ENCODE measurements at places on chromosomes 1 and 21. TPM values are rescaled to one million over a fixed set of nuclear protein-coding genes. Genes with fewer than 3 reads are reported as not detected.

DNA sequence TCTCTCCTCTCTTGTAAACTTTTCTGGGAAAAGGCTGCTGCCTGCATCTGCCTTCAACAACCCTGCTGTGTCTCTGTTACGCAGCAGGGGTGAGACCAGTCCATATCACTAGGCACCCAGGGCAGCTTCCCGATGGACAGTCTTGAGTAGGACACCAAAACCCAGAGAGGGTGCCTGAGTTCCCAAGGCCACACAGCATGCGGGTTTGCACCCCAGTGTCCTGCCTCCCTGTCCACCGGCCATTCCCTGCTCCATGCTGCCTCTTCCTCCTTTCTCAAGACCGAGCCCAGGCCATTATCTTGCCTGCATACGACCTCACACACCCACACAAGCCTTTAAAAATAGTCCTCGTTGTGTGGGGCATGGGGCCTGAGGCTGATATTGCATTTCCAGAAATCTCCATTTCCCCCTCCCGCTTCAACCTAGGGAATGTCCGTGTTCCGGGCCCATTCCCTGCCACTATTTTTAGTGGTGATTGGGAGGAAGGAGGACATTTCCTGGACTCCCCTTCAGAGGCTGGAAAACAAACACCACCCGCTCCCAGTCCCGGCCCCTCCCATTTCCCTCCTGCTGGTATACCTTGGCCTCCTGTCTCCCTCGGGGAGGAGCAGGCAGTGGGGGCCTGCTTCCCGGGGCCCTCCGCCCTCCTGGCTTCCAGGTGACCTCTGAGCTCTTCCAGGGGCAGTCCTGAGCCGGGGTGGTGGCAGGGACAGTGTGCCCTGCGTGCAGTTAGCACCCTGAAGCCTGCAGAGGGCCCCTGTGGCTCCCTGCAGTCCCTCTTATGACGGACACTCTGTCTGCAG lies 132.4 kb upstream of the TMEM51 start:
- DNase-seq: no peak

SLC30A10 gene
- not detected for total RNA-seq

CYP2J2 gene
- not detected for total RNA-seq

ADCY10 gene
- 0.10 TPM for total RNA-seq

OR2T35 gene
- total RNA-seq: not detected

- DNase-seq: no peak
Measured at GRCh38 chr21:18801468-18801867, 397.9 kb upstream of the TMPRSS15 start.

DNA sequence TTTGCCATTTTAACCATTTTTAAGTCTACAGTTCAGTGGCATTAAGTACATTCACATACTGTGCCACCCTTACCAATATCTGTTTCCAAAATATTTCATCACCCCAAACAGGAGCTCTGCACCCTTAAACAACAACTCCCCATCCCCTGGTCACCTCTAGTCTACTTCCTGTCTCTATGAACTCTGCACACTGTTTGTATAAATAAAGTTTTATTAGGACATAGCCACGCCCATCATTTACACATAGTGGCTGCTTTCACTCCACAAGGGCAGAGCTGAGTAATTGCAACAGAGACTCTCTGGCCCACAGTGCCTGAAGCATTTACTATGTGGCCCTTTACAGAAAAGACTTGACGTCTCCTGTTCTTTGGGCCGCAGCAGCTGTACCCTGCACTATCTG lies 30.1 kb downstream of the KCNAB2 start:
- DNase-seq: no peak

CLCA2 gene
- total RNA-seq: not detected

GRCh38 chr1:15262706-15263105 lies 15.7 kb downstream of the FHAD1 start:
- DNase-seq: no peak

DNA sequence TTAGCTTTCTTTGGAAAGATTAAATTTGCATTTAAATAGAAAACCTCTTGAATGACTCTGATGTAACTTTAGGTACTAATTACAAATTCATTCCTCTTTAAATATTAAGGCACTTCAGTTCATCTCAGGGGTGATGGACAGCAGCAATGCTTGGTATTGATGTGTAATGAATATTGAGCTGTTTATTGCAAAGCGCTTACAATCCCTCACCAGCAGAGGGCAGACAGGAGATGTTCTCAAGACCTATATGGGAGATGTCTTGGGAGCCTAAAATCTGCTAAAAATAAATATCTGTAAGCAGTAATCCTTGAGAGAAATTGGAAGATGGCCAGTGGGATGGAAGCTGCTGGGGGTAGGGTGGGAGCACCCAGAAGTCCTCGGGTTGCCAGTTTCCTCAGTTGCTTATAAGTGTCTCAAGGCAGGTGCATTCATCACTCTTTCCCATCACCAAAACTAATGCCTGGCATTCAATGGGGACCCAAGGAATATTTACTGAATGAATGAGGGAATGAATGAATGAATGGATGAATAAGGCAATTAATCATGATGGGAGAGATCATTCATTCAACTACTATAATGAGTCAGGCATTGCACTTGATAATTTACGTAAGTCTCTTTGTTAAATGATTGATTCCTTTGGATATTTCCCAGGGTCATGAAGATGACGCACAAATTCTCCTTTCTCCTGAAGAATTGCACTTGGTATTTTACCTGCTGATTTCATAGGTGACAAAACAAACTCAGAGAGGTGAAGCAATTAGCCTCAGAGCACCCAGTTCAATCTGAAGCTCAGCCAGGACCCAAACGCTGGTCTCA lies 2.3 kb downstream of the KLHDC8A start:
- peak; percentile 78 for DNase-seq
